Calu3 (cell line): ENCODE measurements at places on chromosomes 11 and 22. TPM values are rescaled to one million over a fixed set of nuclear protein-coding genes. Genes with fewer than 3 reads are reported as not detected.

MIAT gene
- 0.52 and 0.64 TPM in 2 replicates for total RNA-seq

ABCG4 gene
- total RNA-seq = not detected in 2 replicates

PANX3 gene
- total RNA-seq = not detected in 2 replicates

WNT11 gene
- total RNA-seq = not detected in 2 replicates

MED19 gene
- 21.2 and 24.4 TPM in 2 replicates for total RNA-seq

VSIG2 gene
- not detected in 2 replicates for total RNA-seq

GRCh38 chr22:19986011-19986409 lies 30.6 kb downstream of the ARVCF start:
- no peaks in the 10 kb centered on the region for H3K27me3 ChIP-seq
- H3K27ac ChIP-seq = no peak overlapping the region
- H3K36me3 ChIP-seq = peaks cover 27% of the 10 kb centered on the region
- H3K4me3 ChIP-seq = peak overlapping the region; percentile 69

DNA sequence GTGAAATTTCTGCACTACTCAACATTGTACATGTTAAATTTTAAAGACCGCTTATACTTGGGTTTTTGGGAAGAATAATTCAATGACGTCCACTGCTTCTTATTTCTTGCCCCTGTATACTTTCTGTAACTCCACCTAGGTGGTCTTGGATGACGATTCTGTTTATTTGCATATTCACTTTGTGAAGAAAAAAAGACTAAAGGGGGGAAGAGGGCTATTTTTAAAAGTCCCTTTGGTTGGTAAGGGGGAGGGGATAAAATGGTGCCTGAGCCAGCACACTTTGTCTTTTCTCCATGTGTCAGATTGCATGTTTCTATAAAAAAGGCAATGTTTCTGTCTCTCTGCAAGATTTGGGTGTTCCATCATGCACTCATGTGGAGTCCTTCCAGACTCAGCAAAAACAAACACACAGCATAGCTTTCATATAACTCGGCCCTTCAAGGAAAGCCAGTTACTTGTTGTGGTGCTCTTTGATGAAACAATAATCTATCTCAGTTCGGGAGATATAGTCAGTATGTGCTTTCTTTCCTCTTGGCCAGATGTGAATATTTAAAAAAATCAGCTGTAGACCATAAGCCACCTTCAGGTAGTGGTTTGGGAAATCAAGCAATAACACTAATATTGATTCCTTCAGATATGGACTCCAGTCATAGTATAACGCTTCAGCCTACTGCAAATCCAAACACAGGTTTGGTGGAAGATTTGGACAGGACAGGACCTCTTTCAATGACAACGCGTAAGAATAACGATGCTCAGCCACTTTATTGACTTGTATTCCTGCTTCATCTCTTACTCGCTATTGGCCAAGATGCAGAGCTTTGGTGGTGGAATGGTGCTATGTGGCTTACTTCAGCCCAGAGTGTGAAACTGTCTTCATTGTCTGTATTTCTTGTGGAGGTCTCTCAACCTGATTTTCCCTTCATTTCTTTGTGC lies 68.8 kb downstream of the CD44 start:
- no peaks in the 10 kb centered on the region for H3K27me3 ChIP-seq
- no peak for DNase-seq
- no peak overlapping the region for H3K4me3 ChIP-seq
- H3K36me3 ChIP-seq = peaks cover 91% of the 10 kb centered on the region
- H3K4me1 ChIP-seq = no peaks in the 10 kb centered on the region

GRCh38 chr22:30202531-30203006 lies 44.0 kb downstream of the LIF start:
- H3K4me3 ChIP-seq = no peak overlapping the region
- H3K36me3 ChIP-seq = peaks cover 48% of the 10 kb centered on the region
- peak; percentile 62 for DNase-seq
- peak overlapping the region; percentile 99 for H3K27ac ChIP-seq
- no peaks in the 10 kb centered on the region for H3K27me3 ChIP-seq

DNA sequence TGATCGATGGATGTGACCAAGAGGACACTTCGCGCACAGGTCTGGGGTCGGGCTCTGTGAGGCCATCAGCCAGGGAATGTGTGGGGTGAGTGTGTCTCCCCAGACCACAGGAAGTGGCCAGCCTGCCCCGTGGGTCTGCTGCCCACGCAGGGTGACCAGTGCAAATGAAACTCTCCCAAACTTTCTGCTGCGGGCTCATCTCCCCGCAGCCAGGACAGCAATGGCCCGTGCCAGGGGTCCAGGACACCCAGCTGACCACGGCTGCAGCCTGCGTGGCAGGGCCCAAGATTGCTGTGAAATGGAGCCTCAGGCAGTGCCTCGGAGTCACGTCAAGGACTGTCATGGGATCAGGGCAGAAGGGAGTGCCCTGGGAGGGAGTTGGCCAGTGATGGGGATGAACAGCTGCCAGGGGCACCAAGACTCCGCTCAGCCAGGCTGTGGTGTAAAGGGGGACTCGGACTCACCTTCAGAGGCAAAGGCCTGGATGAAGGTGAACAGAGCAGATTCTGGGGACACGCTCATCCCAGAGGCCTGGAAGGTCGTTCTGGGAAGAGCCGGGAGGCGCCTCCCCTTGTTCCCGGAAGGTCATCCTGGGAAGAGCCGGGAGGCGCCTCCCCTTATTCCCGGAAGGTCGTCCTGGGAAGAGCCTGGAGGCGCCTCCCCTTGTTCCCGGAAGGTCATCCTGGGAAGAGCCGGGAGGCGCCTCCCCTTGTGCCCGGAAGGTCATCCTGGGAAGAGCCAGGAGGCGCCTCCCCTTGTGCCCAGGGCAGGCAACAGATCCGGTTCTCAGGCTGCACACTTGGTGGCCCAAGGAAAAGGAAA lies 252.6 kb downstream of the BRD1 start:
- no peaks in the 10 kb centered on the region for H3K36me3 ChIP-seq
- H3K4me3 ChIP-seq = no peak overlapping the region
- H3K27me3 ChIP-seq = peaks cover 32% of the 10 kb centered on the region
- H3K4me1 ChIP-seq = no peaks in the 10 kb centered on the region
- H3K27ac ChIP-seq = no peak overlapping the region

DNA sequence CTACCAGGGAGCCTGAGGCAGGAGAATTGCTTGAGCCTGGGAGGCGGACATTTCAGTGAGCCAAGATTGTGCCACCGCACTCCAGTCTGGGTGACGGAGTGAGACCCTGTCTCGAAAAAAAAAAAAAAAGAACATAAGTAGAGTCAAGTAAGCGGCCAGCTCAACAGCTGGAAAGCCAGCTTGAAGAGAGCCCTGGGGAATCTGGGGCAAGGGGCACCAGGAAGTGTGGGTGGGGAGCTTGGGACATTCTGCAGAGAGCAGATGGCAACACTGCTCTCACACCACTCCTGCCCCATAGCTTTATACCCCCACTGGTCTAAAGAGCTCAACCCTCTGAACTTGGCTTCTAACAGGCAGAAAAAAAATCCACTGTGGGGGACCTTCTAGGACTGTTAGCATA lies 505.6 kb downstream of the BUD13 start:
- DNase-seq = no peak
- no peaks in the 10 kb centered on the region for H3K4me1 ChIP-seq
- H3K36me3 ChIP-seq = no peaks in the 10 kb centered on the region
- peaks cover 53% of the 10 kb centered on the region for H3K27me3 ChIP-seq

DNA sequence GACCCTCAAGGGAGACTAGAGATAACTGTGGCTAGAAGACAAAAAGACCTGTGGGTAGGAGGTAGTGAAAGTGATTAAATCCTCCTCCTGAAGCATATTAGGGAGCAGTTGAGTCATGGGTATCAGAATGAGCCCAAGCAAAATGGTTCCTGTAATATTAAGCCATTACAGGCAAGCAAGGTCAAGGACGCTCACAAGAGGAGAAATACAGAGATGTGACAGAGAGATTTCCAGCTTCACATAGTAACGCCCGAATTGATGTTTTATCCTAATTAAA lies 77.7 kb downstream of the FAM76B start:
- H3K4me1 ChIP-seq = peaks cover 25% of the 10 kb centered on the region
- H3K4me3 ChIP-seq = no peak overlapping the region
- H3K27ac ChIP-seq = no peak overlapping the region
- no peaks in the 10 kb centered on the region for H3K27me3 ChIP-seq
- no peak for DNase-seq

DNA sequence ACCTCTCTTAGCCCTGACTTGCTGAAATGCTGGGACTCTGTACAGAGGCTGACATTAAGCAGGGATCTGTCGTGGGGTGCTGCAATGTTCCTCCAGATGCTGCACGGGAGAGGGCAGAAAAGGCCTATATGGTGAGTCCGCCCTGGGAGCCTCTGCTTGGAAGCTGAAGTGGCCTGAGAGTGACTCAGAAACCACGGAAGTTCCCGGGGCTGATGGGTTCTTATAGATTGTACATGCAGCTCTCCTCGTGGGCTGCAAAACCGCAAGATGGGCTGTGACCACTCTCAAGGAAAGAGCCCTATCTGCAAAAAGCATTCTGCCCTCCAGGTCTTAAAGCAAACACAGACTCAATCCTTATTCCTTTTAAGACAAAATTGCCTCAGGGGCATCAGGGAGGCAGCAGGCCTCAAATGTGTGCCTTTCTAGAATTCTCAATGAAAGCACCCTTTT lies 5.8 kb upstream of the SLC43A3 start:
- no peak overlapping the region for H3K27ac ChIP-seq
- peaks cover 6% of the 10 kb centered on the region for H3K36me3 ChIP-seq
- H3K4me1 ChIP-seq = peaks cover 24% of the 10 kb centered on the region
- no peak for DNase-seq

DNA sequence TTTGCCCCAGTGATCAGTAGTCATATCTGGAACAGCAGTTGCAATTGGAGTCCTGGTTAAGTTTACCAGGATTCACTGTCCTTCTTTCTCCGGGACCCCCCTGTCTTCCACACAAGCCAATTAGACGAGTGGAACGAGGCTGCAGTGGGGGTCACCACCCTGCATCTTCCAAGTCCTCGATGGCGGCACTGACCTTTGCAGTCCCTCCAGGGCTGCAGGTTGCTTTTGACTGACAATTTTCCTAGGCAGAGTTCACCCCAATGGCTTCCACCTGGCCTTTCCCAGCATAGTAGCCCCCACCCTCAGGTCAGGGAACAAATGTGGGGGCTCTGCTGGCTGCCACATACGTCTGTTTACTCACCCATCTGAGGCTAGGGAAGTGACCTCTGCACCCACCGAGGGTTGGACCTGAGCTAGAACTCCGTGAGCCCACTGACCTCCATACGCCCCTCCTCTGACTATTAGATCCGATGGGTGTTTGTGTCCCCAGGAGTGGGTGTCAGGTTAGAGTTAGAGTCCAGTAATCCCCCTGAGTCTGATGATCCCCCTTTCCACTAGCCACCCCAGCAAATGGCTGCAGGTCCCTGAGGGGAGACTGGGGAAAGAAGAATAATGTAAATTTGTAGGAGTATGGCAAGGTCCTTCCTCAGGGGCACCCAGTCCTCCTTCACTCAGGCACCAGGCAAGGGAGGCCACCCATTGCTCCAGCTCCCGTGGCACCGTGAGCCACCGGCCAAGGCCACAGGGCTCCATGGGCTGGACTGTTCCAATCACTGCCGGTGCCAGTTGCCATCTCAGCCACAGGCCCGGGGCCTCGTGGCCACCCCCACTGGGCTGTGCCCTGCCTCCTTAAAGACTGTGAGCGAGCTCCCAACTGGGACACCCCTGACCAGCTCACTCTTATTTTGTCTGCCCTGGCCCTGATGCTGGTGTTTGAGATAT lies 5.5 kb downstream of the C11orf21 start:
- peaks cover 59% of the 10 kb centered on the region for H3K27me3 ChIP-seq
- no peak for DNase-seq
- H3K4me3 ChIP-seq = no peak overlapping the region
- no peaks in the 10 kb centered on the region for H3K36me3 ChIP-seq

DNA sequence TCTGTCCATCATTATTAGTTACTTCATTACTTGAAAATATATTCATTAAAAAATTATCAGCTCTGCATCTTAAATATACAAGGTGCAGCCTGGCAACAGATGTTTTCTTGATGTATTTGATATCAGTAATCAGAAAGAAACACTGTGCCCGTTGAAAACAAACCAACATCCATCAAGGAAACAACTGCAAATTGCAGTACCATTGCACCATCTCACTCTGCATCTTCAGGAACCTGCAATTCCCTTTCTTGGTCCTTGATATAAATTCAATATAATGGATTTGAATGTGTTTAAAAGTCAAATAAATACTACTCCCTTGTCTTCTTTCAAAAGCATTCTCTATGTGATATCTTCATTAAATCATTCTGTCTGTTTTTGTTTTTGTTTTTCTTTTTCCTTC lies 1131.2 kb downstream of the FAM181B start:
- H3K27me3 ChIP-seq = no peaks in the 10 kb centered on the region
- no peak for DNase-seq
- no peaks in the 10 kb centered on the region for H3K36me3 ChIP-seq
- H3K4me3 ChIP-seq = no peak overlapping the region
- H3K4me1 ChIP-seq = no peaks in the 10 kb centered on the region

- H3K36me3 ChIP-seq = no peaks in the 10 kb centered on the region
- no peaks in the 10 kb centered on the region for H3K4me1 ChIP-seq
- no peak for DNase-seq
- no peak overlapping the region for H3K4me3 ChIP-seq
These were observed 42.3 kb upstream of the DDI1 start for GRCh38 chr11:103994094-103994493.

GRCh38 chr11:57144075-57144474 lies 37.7 kb upstream of the LRRC55 start:
- H3K4me1 ChIP-seq = no peaks in the 10 kb centered on the region
- H3K36me3 ChIP-seq = no peaks in the 10 kb centered on the region

DNA sequence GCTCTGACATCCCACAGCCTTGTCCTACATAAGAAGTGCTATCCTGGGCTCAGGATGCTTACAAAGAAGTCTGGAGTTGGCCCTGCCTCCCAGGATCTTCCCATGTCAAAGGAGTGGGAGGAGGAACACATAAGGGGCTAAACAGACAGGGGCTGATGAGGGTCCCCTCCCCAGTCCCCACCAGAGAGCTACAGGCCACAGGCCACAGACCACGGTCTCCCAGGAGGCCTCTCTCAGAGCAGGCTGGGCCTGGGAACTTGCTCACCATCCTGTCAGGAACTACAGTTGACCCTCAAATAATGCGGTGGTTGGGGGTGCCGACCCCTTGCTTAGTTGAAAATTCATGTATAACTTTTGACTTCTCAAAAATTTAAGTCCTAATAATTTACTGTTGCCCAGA lies 315.5 kb downstream of the NTM start:
- H3K27ac ChIP-seq = no peak overlapping the region
- H3K4me3 ChIP-seq = no peak overlapping the region
- no peaks in the 10 kb centered on the region for H3K4me1 ChIP-seq
- H3K27me3 ChIP-seq = no peaks in the 10 kb centered on the region
- no peak for DNase-seq

DNA sequence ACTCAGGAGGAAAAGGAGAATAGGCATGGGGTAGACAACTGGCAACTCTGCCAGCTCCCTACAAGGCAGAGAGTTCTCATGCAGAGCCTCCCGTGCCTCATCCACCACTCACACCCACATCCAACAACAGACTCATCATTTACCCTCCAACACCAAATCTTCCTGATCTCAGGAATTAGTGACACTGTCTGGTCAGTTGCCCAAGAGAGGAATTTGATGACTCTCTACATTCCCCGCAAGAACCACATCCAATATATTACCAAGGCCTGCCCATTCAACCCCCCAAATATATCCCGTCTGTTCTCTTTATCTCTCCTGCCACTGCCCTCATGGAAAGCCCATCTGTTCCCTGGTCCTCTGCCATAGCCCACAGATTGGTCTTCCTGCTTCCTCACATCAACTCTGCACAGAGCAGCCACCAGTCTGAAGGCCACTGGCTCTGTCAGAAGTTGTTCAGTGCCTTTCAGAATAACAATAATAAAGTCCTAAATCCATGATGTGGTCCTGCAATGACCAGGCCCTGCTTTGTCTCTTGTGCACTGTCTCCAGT lies 57.5 kb upstream of the CD82 start:
- peaks cover 24% of the 10 kb centered on the region for H3K27me3 ChIP-seq
- DNase-seq = no peak
- no peak overlapping the region for H3K4me3 ChIP-seq

- no peak overlapping the region for H3K27ac ChIP-seq
- H3K27me3 ChIP-seq = peaks cover 79% of the 10 kb centered on the region
- no peak for DNase-seq
- peaks cover 5% of the 10 kb centered on the region for H3K36me3 ChIP-seq
- H3K4me1 ChIP-seq = peaks cover 5% of the 10 kb centered on the region
These were observed 7.2 kb downstream of the TMEM86A start for GRCh38 chr11:18705651-18706281.
